ENCODE measurements at places on chromosomes 12 and 14.

DNA sequence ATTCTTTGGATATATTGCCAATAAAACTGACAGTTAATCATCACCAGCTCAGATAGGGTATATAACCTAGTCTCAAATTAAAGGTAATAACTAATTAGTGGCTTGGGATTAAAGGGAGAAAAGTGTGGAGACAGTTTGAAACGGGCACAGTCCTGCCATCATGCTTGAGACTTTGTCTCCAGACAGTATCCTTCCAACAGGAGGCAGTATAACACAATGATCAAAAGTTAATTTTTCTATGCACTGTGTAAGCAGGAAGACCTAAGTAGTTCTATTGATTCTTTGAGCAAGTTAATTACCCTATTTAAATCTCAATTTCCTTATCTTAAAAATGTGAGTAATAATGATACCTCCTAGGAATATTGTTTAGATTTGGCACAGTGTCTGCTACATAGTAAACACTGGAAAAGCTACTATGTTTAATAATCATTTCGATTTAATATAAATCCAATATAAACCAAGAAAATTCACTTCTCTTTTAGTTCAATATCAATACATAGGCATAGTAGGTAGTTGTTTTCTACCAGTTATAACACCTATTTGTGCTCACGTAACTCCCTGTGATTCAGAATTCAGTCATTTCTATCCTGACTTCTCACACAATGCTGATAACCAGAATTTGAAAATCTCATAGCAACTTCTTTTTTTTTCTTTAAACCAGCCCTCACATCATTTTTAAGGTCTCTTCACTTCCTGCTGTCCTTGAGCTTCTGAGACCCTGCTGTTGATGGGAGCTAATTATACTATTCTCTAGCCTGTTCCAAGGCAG is 53.7 kb downstream of the GALNT4 start:
- no peak for DNase-seq

GRCh38 chr14:83559721-83560120 is 1970.2 kb upstream of the FLRT2 start:
- DNase-seq: no peak

- DNase-seq: no peak
Measured at GRCh38 chr12:89566615-89567014, 40.8 kb upstream of the POC1B start.

DNA sequence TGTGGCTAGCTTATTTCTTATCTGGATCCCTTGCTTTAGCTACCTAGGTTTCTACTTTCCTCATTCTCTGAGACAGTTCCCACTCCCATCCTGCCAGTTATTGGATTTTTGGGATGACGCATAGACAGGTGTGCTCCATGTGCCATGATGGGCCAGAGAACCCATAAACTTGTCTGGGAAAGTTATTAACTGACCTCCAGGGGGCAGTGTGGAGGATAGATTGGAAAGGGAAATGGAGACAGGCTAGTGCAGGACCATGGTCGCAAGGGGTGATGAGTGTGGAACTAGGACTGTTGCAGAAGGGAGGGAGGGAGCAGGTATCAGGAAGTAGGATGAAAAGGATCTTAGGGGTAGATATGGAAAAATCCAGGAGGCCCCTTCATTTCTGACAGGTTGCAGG is 80.3 kb downstream of the ESRRB start:
- DNase-seq: no peak

GRCh38 chr14:36829547-36829946 is 167.9 kb downstream of the PAX9 start:
- DNase-seq: no peak

- DNase-seq: no peak
Measured at GRCh38 chr12:67390273-67390672, 121.1 kb downstream of the CAND1 start.

- no peak for DNase-seq
Measured at GRCh38 chr12:108228746-108229145, 99.7 kb downstream of the WSCD2 start.

DNA sequence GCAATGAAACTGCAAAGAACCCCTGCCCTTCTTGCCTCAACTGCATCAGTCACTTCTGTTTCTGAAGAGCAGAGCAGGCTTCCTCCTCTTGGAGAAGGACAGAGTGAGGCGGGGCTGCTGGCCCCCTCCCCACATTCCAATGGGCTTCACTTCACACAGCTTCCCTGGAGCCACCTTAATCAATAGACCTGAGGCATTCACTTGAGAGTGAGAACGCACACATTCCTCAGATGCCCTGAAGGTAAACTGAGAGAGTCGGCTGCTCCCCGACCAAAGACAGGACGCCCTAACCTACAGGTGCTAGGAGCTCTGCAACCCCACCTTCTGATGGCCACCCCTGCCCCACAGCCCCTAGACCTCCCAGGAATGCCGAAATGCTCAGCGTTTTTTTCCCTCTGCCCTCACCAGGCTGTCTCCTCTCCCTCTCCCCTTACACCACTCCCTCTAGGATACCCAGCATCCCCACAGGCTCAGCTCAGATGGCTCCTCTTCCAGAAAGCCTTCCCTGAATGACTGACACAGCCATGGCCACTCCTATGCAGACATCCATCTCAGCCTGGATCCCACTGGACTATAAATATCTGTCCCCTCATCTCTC is 31.1 kb downstream of the SYNE3 start:
- no peak for DNase-seq

DNA sequence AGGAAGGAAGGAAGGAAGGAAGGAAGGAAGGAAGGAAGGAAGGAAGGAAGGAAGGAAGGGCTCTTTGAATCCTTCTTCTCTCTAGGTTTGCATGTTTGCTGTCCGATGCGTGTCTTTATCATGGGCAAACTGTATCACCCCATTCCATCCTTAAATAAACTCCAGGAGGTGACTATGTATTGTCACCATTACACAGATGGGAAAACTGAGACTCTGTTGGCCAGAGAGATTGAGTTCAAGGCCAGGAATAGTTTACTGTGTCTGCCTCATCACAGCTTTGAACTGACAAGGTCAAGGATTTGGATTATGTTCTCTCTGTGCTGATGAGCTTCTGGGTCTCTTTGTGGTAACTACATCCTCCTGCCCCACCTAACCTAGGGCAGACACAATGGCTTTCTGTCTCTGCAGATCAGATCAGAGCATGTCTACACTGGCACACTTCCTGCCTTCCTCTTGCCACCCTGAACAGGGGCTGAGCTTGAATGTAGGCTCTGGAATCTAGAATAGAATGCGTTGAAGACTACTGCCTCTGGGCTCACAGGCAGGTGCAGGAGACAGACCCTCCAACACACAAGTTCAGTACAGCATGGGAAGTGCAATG is 78.9 kb upstream of the MAP1LC3B2 start:
- DNase-seq: no peak

DNA sequence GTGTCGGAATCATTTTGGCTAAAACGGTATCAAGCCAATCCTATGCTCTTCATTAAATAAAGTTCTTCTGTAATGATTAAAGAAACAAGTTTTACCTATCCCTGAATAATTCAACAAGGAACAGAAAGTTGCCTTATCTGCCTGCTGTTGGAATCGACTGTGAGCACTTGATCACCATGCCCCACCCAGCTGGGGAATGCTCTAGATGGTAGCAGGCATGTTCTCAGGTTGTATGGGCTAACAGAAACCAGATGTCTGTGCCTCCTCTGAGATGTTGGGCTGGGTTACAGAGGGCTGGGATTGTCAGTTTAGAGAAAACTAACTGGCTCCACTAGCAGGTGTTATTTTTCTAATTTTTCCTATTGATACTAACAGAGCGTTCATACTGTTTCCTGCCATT is 28.9 kb downstream of the RTRAF start:
- DNase-seq: no peak

DNA sequence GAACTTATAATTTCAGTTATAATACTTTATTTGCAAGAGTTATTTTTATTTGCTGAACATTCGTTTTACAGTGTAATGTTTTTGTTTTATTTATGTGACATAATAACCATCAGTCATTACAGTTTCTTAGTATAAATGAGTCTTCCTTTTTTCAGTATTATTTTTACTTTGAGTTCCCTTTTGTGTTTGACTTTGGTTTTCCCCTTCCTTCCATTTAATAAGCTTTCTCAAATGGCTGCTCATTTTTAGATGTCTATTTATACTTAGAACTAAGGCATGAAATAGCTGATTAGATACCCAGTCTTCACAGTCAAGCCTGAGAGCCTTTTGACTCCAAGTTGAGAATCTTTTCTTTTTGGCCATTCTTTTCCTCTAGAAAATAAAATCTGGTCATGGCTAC is 404.5 kb downstream of the LRFN5 start:
- no peak for DNase-seq

DNA sequence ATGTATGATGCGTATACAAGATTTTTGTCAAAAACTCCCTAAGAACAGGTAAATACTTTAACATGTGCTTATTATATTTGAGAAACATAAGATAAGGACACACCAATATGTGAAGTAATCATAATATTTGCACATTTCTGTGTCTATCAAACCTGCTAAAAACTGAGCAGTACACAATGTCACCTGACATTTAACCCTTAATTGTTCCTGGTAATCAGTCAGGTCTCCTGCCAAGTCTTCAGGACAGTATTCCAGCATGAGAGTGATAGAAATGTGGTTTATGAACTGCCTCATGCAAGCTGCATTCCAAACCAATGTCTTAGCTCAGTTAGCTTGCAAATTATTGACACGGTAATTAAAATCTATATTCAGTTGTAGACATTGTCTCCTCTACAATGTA is 4.2 kb downstream of the SOX5 start:
- DNase-seq: no peak

DNA sequence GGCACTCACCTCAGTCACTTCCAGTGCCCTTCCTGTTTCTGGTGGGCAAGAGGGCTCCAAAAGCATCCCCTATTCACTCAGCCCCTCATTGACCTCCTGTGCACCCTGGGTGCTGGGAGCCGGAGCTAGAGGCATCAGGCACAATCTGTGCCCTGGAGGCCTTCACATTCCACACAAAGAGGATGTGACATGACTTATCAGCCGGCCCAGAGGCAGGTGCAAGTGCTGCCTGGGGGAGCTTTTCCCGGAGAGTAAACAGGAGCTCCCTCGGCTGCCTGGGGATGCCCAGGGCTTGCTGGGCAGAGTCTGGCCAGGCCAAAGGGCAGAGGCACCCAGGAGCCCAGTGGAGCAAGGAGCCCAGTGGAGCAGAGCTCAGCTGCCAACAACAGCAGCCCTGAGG is 64.5 kb downstream of the BCL11B start:
- no peak for DNase-seq

- no peak for DNase-seq
Measured at GRCh38 chr12:65859519-65859918, 35.2 kb downstream of the HMGA2 start.

GRCh38 chr12:62215506-62215905 is 44.7 kb upstream of the USP15 start:
- DNase-seq: no peak

GRCh38 chr12:110345176-110345661 is 58.3 kb downstream of the ANAPC7 start:
- no peak for DNase-seq

DNA sequence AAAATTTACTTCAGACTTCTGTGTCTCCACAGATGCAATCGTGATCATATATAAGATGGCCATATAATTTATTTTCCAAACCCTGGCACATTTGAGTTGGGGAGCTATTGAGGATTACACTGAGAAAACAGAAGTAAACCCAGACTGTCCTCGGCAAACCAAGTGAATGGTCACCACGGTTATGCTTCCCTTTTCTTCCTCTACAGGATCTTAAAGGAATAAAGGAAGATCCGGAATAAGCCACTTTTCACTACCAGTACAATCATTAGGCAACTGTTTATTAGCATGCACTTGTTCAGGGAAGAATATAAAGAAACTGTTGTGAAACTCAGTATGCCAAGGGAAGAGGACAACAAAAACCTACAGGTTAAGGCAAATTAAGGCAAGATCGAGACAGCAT is 27.6 kb downstream of the SBNO1 start:
- DNase-seq: no peak

DNA sequence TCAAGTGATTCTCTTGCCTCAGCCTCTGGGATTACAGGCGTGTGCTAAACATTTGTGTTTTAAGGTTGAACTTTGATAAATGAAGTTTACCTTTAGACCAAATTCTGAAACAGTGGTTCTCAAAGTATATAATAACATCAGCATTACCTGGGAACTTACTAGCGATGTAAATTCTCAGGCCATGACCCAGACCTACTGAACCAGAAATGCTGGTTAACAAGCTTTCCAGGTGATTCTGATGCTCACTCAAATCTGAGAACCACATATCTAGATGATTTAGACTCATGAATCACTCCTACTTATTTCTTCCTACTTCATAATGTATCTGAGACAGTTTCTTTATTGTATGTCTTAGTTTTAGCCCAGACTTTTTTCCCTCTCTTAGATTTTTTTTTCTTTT is 43.6 kb downstream of the RAD51B start:
- DNase-seq: no peak

- DNase-seq: no peak
Measured at GRCh38 chr12:51188359-51189051, 15.6 kb upstream of the TFCP2 start.

- DNase-seq: no peak
Measured at GRCh38 chr12:57127101-57127725, 1.1 kb upstream of the LRP1 start.

Measured in activated CD4-positive, alpha-beta T cell treated with anti-CD3 and anti-CD28 coated beads, Interleukin-2, amount 50 U/mL, for 24 hours (primary cell).